Amniotic epithelial cell (primary cell): ENCODE measurements at places on chromosomes 7 and 10.

DNA sequence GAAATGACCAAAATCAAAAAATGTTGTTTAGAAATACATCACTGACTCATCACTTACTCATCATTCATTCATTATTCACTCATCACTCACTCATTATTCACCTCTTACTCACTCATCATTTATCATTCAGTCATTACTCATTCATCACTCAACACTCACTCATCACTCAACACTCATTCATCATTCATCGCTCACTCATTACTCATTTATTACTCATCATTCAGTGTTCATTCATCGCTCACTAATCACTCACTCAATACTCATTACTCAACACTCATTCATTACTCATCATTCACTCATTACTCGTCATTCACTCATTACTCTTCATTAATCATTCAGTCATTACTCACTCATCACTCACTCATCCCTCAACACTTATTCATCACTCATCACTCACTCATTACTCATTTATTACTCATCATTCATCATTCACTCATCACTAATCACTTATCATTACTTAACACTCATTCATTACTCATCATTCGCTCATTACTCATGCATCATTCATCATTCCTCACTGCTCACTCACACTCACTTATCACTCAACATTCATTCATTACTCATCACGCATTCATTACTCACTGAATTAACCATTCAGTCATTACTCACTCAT lies 238.5 kb downstream of the ADARB2 start:
- peak; percentile 1 for DNase-seq

DNA sequence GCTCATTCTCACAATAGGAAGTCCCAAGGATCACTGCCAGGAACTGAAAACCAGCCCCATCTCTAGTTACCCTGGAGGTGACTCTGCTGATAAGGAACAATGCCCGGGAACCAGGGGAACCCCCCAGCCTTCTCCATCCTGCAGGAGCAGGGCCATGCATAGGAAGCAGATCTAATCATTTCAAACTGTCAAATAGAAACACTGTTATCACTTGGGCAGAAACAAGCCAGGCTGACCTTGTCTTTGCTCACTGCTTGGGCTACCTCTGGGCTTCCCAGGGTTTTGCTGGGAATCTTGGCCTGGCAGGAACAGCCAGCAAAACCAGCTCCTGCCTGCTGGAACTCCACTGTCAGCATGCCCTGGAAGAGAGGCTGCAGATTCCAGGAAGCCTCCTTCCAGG lies 114.1 kb downstream of the RNF216 start:
- no peak for DNase-seq

DNA sequence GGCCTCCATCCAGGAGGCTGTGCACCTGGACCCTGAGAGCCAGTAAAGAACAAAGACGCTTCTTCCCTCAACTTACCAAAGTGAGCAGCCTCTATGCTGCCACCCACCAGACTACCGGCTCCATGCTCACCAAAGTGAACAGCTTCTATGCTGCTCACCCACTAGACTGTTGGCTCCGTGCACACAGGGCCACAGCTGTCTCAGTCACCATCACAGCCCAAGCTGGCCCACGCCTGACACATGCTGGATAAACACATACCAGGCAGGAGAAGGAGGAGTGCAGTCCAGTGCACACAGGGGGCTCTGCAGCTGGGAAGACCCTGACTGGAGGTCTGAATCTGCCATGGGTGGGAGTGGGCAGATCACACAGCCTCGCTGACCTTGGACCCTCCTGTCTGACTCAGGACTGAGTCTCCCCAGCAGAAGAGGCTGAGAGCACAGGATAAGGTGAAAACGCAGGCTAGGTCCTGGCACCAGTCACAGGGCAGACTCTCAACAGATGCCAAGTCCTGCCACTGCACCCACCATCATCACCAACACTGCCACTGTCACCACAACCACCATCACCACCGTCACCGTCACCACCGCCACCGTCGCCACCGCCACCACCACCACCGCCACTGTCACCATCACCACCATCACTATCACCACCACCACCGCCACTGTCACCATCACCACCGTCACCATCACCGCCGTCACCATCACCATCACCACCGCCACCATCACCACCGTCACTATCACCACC lies 130.9 kb downstream of the MAD1L1 start:
- DNase-seq = no peak

GRCh38 chr7:49635800-49636199 lies 137.6 kb upstream of the VWC2 start:
- no peak for DNase-seq

DNA sequence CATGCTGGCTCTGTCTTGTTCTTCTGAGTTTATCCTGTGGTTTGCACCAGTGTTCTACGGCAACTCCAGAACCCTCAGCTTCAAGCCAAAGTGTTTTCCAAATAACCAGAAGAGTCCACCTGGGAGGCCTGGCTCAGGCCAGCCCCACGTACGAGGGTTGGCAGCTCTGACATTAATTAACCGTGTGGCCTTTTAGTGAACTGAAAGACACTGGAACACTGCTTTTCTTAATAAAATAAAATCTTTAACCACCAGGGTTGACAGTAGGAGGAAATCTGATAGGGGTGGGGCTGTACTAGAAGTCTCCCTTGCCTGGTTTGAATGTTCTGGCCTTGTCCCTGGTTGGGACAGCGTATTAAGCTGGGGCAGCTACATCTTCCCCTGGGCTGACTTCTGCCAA lies 64.9 kb downstream of the SYPL1 start:
- no peak for DNase-seq

- DNase-seq = no peak
Observed at GRCh38 chr7:44827567-44827966, 20.3 kb downstream of the H2AZ2 start.

- DNase-seq = peak; percentile 32
Observed at GRCh38 chr10:112491144-112491543, 44.1 kb downstream of the VTI1A start.

- DNase-seq = peak; percentile 90
Observed at GRCh38 chr10:22552888-22553378, 161.4 kb downstream of the PIP4K2A start.

GRCh38 chr7:104983076-104983577 lies 30.9 kb upstream of the KMT2E start:
- DNase-seq = no peak

DNA sequence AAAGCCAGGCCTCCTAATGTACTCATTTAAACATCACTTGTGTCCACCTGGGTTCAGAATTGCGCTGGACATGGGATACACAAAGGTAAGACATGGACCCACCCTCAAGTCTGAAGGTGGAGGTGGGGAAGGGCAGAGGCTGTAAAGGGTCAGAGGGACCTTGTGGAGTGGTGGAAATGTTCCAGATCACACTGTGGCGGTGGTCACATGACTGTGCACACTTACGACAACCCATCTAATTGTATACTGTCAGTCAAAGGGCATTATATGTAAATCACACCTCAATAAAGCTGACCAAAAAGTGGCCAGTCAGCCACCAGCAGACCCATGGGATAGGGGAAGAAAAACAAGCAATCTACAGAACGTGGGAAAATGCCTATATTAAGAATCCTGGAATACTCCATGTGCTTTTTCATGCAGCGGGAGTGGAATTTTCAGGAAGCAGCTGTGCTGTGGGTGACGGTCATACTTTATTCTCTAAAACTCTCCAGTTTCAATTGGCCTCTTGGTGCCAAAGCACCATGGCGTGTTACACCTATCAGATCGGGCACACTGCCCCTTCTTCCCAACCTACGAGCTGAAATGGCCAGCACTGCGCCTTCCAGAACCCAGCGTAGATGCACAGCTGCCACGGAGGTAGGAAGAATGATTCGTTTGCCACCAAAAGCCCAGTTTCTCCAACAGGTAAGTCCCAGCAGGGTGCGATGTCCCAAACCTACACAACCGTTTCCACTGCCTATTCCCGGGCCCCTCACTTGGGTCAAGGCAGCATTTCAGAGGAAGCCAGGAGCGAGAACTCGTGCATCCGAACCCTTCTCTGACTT lies 69.8 kb downstream of the PRKAG2 start:
- no peak for DNase-seq

DNA sequence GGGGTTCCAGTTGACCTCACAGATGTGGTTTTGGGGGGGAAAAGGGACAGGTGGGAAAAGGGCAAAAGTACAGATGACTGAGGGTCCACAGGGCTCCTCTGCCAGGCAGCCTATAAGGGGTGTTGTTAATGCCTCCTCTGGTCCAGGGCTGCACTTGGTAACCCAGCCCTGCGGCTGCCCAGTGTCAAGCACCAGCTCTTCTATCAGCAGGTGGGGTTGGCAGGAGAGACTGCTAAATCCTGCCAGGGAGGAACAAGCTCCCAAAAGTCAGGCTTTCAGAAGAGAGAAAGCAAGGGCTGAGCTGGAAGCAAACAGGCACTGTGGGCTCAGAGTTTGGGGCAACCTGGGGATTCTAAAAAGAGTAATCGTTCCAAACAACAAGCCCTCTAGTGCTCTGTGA lies 39.1 kb downstream of the LRRC20 start:
- DNase-seq = no peak

GRCh38 chr10:126387041-126387921 lies 996 bp downstream of the ADAM12 start:
- no peak for DNase-seq

GRCh38 chr10:65950075-65950474 lies 975.8 kb upstream of the LRRTM3 start:
- DNase-seq = no peak

- no peak for DNase-seq
Observed at GRCh38 chr10:12617191-12618175, 268.1 kb downstream of the CAMK1D start.

DNA sequence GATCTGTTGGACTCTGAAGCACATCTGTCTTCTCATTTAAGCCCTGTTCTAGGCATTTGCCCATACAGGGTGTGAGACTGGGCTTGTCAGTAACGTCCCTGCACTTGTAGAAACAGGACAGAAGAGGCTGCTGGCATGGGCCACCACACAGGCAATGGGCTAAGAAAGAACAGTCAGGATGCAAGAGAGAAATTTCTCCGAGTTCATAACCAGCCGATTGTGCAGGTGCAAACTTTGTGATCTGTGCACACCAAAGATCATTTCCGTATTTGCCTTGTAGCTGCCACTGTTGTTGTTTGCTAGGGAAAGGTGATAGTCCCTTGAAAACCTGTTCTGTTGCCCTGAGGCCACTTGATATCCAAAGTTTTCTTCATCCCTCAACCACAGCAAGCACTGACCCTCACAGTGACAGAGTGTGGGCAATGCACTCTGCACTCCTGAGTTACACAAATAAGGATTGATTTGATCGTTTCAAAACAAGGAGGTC lies 20.3 kb downstream of the KLF6 start:
- DNase-seq = no peak

- no peak for DNase-seq
Observed at GRCh38 chr10:79932841-79933379, 16.0 kb downstream of the SFTPD start.

GRCh38 chr7:142584765-142585164 lies 164.5 kb upstream of the PRSS1 start:
- peak; percentile 51 for DNase-seq

DNA sequence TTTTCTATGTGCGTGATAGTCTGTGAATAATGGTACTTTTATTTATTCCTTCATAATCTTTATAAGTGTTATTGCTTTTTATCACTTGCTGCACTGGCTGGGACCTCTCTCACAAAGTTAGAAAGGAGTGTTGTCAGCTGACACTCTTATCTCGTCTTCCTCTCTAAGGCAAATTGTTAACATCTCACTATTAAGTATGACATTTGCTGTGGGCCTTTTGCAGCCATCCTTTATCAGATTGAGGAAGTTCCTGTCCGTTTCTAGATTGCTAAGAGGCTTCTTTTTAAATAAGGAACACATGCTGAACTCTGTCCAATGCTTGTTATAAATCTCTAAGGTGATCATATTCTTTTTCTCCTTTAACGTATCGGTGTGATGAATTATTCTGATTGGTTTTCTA lies 27.4 kb upstream of the DIP2C start:
- no peak for DNase-seq

DNA sequence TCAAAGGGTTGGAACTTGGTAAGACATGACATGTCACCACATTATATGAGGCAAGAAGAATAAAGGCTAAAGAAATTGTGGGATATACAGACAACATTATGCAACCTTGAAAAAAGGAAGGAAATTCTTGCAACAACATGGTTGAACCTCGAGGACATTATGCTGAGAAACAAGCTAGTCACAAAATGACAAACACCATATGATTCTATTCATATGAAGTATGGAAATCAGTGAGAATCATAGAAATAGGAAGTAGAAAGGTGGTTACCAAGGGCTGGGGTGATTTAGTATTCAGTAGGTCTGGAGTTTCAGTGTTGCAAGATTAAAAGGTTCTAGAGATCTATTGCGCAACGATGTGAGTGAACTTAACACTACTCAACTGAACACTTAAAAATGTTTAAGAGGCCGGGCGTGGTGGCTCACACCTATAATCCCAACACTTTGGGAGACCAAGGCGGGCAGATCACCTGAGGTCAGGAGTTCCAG lies 126.9 kb upstream of the TBX20 start:
- peak; percentile 34 for DNase-seq

GRCh38 chr10:84539216-84539615 lies 210.8 kb downstream of the CCSER2 start:
- no peak for DNase-seq

GRCh38 chr7:22110881-22111280 lies 165.2 kb upstream of the CDCA7L start:
- DNase-seq = no peak

GRCh38 chr10:108561649-108562048 lies 1361.7 kb downstream of the XPNPEP1 start:
- no peak for DNase-seq

DNA sequence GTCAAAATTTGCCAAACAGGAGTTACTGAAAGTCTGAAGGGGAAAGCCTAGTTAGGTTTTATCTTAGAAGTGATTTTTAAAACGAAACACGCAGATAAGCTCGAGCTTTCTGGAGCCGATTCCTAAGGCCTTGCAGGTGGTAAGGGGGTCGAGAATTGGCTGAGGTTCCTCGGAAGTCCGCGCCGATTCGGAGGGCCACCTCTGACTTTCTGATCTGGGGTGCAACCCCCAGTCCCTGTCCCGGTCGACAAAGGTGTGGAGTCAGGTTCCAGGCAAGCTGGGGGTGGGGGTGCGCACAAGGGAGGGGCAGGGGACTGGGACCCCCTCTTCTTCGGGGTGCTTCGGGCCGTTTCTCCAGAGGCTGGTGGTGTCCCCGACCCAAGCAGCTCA lies 701 bp upstream of the CUL1 start:
- no peak for DNase-seq

DNA sequence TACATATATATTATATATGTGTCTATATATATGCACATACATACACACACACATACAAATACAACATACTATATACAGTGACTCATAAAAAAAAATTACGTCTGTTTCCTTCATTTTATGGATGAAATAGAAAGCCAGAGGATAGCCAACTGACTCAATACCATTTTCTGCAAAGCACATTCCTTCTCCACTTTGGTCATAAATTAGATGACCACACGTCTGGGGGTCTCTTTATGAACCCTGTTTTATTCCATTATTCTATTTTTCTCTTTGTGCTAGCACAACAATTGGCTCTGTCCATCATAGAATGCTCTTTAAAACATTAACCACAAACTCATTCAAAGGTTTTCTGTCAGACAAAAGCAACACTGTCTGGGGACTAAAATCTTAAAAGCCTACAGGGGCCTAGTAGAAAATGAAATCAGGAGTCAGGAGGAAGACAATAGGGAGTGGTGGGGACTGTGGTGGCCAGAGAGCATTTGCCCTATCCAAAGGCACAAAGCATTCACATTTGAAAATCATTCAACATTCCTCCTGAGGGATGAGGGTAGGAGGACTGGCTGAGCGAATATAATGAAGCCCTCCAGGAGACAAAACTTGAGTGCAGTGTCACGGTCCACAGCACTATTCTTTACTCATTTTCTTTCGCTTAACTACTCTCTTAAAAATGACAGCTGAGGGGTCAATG lies 4.3 kb downstream of the CUBN start:
- no peak for DNase-seq

GRCh38 chr10:23111517-23112286 lies 16.3 kb downstream of the MSRB2 start:
- no peak for DNase-seq
